ENCODE measurements at places on chromosomes 5 and 9. TPM values are rescaled to one million over a fixed set of nuclear protein-coding genes. Genes with fewer than 3 reads are reported as not detected.

- no peak for DNase-seq
Observed at GRCh38 chr5:140245341-140245740, 57.6 kb downstream of the PFDN1 start.

- DNase-seq: peak; percentile 70
Observed at GRCh38 chr9:95090023-95090791, 227.3 kb downstream of the FANCC start.

GRCh38 chr5:152113401-152113800 lies 188.8 kb upstream of the GLRA1 start:
- DNase-seq: no peak

- no peak for DNase-seq
Observed at GRCh38 chr5:84255315-84255714, 129.4 kb downstream of the EDIL3 start.

ANGPTL2 gene
- total RNA-seq: 35.7 TPM

Data from left ventricle myocardium inferior (tissue), 1 donor.